Bronchial smooth muscle cell (primary cell): ENCODE measurements at places on chromosomes 6 and 20. TPM values are rescaled to one million over a fixed set of nuclear protein-coding genes. Genes with fewer than 3 reads are reported as not detected.

MAPK13 gene
- 5.2 and 10.2 TPM in 2 replicates for total RNA-seq

PBOV1 gene
- not detected in 2 replicates for total RNA-seq

NFATC2 gene
- under 0.01 and 0.09 TPM in 2 replicates for total RNA-seq

GABRR2 gene
- 0.16 and 0.52 TPM in 2 replicates for total RNA-seq

DACT2 gene
- not detected in 2 replicates for total RNA-seq

MEI4 gene
- total RNA-seq = not detected in 2 replicates

PRRT1 gene
- total RNA-seq = 0.09 and 0.32 TPM in 2 replicates

CALHM4 gene
- not detected in 2 replicates for total RNA-seq

TTLL9 gene
- total RNA-seq = 0.16 TPM in 1 of 2 replicates, not detected in the other

CRISP3 gene
- total RNA-seq = not detected in 2 replicates

IP6K3 gene
- total RNA-seq = not detected in 2 replicates

C20orf144 gene
- under 0.01 and 0.16 TPM in 2 replicates for total RNA-seq

GSTA1 gene
- not detected in 2 replicates for total RNA-seq

RUNX2 gene
- 0.52 and 1.3 TPM in 2 replicates for total RNA-seq

TMC2 gene
- total RNA-seq = 0.09 TPM in 1 of 2 replicates, not detected in the other

ELOVL4 gene
- total RNA-seq = 2.5 and 7.3 TPM in 2 replicates

BEND6 gene
- 9.6 and 13.1 TPM in 2 replicates for total RNA-seq

RHAG gene
- total RNA-seq = under 0.01 TPM in 1 of 2 replicates, not detected in the other
